ENCODE measurements at places on chromosomes 2 and 18.

DNA sequence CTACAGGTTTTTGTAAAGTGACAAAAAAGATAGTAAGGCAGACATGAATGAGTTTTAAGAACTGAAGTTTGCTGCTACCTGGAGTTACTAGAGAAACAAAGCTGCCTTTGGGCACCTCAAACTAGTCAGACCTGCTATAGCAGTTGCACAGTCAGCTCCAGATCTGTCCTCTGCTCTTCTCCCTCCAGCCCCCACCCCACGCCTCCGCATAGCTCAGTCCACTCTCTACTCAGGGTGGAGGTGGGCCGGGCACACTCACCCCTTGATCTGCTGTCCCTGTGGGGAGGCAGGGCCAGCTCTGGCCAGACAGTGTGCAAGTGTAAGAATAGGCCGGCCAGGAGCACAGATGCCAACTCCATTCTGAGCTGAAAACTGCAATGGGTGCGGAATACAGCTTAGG is 4.1 kb downstream of the SERTAD2 start:
- no peak for DNase-seq

DNA sequence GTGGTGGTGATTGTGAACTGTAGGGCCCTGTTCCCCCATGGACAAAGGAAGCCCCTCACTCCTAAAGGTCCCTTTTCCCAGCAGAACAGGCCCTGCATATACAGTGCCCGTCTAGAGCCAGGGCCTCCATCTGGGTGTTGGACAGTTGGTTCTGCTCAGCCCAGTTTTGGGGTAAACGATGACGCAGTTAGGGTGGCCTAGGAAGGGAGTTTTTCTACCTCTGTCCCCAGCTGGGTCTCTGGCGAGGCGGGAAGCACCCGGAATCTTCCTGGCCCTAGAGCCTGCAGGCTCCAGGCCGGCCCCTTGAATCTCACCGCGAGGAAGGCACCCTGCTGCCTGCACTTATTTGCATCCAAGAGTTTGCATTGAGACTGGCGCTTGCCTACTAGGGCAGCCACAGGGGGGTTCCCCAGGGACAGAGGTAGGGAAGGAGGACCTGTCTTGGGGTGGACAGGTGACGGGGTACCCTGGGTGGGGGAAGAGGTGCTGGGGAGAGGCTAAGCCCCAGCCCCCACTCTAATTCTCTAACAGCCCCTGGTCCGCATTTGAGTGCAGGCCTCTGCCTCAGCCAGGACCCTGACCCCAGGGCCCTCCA is 529 bp upstream of the MTA3 start:
- DNase-seq: peak; percentile 26

- DNase-seq: no peak
Measured at GRCh38 chr2:233013027-233013461, at the start of gene NGEF. TSS of gene NGEF (minus strand) at chr2:233013256. CDS start at chr2:232974890, 38,366 bp downstream.

DNA sequence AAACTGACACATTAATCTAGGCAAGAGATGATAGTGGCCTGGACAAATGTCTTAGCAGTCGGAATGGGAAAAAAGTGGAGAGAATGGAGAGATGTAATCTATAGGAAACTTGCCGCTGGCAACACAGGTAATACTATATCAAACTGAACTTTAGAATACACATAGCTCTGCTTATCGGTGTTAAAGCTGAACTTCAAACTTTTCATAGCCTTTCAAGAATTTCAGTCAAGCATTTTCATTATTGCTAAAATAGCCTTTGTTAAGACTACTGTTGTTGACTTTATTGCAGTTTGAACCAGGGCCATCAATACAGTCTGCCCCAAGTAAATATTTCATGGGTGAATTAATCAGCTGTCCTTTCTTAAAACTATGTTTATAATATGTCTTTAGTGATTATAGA is 12.9 kb upstream of the CHST9 start:
- DNase-seq: no peak

DNA sequence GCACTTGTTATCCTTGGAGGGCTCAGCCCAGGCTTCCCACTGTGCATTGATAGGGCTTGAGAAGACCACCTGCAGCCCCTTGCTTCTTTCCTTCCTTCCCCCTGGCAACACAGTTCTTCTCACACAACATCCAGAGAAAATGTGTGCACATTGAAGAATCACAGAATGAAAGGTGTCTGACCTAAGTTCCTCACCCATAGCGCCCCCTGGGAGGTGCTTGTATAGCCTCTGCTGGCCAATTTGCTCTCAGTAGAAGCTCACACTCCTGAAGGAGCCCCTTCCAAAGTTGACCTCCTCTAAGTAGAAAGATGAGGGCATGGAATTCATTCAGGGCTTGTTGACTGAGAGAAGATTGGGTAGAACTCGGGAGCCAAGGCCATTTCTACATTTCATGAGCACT is 758.4 kb upstream of the KLHL29 start:
- no peak for DNase-seq

DNA sequence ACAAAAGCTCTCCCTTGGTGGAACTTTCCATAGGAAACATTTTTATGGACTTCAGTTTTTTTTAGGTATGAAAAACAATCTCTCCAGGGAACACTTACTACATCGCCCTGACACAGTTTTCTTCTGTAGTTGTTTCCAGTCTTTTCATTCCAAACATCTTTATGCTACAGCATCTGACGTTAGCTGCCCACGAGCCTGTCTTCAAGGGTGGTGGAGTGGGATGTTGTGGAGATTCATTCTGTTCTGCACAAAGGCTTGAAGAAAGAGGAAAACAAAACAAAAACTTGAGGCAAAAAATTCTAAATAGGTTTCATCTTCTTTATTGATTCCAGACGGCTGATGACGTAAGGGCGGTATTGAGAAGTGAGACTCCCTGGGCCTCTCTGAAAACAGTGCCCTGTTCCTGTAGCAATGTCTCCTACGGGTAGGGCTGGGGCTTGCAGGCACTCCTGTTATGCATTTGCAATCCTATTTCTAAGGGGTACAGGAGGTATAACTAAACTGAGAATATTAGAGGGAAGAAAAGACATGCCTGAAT is 375.0 kb downstream of the RNF144A start:
- DNase-seq: no peak

GRCh38 chr2:196131384-196131937 is 39.9 kb downstream of the STK17B start:
- no peak for DNase-seq

All from left cardiac atrium (tissue), 4 donors.